ENCODE measurements at places on chromosomes 4 and X.
A peak's percentile ranks its signal among the peaks of the same experiment; 100 is the strongest.

GRCh38 chrX:10617186-10617998 is 3.0 kb downstream of the MID1 start:
- DNase-seq = no peak

GRCh38 chrX:15686818-15687685 is 22.4 kb upstream of the CLTRN start:
- peak; percentile 6 for DNase-seq

GRCh38 chr4:96599752-96600151 is 759.9 kb downstream of the PDHA2 start:
- no peak for DNase-seq

DNA sequence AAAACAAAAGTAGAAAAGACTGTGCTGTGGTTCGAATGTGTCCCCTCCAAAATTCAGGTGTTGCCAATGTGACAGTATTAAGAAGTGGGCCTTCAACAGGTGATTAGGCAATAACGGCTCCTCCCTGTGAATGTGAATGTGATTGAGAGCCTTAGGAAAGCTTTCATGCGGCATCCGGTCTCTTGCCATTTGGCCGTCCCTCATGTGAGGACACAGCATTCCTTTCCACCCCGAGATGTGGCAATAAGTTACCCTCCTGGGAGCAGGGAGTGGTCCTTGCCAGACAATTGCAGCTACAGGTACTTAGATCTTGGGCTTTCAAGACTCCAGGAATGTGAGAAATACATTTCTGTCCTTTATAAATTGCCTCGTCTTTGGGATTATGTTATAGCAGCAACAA is 129.3 kb downstream of the CPEB2 start:
- DNase-seq = no peak

DNA sequence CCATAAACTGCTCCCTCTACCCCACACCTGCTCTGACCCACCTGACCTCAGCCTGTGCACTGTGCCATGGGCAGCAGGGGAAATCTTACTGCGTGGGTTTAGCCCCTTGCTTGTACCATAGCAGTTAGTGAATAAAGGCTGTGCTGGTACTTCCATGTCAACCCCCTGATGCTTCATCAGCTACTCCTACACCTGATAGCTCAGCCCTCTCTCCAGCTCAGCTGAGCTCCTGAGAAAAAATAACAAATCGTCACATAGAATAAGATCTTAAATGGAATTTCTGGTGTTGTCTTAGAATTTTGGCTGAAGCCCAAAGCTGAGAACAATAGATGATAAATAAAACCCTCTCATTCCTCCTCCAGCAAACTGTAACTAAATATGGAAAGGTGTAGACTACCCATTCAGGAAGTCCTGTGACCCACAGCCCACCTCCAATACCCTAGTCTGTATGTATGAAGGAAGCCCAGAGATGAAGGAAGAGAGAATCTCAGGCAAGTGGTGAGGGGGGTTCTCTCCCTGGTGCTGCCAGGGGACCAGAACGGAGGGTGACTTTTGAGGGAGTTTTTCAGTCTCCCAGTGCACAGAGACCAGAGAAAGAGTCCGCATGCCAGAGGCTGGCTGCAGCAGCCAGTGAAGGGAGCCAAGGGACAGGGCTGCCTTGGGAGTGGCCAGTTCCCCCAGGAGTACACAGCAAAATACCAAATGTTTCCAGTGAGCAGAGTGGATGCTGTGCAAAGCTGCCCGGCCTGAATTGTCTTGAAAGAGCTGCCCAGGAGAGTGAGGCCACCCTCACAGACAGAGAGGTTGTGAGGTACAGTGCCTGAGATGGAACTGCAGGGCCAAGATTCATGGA is 227.3 kb downstream of the QDPR start:
- no peak for DNase-seq

DNA sequence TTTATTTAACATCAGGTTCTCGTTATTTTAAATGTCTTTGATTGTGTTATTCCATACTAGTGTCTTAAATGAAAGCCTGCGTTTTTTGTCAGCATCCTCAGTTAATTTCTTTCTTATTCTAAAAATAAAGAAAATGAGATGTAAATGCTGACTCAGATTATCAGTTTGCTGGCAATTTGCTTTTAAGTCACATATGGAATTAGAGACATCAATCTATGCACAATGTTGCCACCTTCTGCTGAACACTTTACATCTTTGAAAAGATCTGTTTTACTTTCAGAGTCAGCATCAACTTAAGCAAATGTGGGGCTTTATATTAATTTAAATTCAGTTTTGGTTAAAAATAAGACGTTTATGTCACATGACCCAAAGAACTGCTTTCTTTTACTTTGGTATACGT is 99.2 kb downstream of the ADGRL3 start:
- no peak for DNase-seq

- no peak for DNase-seq
Measured at GRCh38 chrX:115709039-115709438, 148.1 kb downstream of the PLS3 start.

DNA sequence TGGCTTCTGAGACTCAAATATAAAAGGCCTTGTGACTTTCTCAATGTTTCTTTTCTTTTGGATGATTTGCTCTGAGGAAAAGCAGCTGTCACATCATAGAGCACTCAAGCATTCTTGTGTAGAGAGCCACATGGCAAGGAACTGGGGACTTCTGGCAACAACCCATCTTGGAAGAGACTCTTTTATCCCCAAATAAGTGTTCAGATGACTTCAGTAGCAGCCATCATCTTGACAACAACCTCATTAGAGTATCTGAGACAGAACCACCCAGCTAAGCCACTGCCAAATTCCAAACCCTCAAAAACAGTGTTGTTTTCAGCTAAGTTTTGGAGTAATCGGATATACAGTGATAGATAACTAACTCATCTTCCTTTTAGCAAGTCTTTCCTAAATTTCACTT is 1431.7 kb upstream of the IGFBP7 start:
- no peak for DNase-seq

- DNase-seq = no peak
Measured at GRCh38 chr4:7104366-7105031, 36.6 kb upstream of the GRPEL1 start.

GRCh38 chrX:150348365-150348764 is 14.8 kb upstream of the MAMLD1 start:
- DNase-seq = no peak

DNA sequence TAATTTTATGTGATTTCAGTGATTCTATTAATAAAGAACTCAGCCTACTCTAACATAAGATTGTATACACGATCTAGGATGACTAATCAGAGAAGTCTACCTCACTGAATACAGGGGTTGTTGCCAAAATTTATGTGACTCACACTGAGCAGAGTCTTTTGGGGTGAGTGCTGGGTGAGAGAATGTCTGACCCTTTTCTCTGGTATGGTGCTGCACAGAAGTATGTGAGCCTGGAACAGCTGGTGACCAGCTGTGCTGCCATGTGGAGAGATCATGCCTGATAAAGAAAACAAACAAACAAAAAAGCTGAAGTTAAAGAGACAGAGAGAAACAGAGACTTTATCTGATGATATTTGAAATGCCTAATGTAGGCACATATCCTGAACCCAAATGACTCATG is 618.1 kb upstream of the GRIA3 start:
- no peak for DNase-seq

DNA sequence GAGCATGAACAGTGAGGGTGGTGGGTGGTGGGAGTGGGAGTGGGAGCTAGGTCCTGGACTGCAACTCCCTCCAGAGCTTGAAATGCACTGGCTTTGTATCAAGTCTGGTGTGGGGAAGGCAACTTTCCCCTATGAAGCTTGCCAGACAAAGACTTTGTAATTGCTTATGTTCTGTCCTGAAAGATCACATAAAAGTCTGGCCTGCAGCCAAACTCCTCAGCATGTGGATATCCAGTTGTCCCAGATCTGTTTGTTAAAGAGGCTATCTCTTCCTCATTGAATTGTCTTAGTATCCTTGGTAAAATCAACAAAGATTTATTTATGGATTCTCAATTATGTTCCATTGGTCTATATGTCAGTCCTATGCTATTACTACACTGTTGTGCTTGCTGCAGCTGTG is 607.9 kb downstream of the GLUD2 start:
- no peak for DNase-seq

GRCh38 chrX:151985531-151985930 is 11.1 kb upstream of the GABRE start:
- DNase-seq = no peak

DNA sequence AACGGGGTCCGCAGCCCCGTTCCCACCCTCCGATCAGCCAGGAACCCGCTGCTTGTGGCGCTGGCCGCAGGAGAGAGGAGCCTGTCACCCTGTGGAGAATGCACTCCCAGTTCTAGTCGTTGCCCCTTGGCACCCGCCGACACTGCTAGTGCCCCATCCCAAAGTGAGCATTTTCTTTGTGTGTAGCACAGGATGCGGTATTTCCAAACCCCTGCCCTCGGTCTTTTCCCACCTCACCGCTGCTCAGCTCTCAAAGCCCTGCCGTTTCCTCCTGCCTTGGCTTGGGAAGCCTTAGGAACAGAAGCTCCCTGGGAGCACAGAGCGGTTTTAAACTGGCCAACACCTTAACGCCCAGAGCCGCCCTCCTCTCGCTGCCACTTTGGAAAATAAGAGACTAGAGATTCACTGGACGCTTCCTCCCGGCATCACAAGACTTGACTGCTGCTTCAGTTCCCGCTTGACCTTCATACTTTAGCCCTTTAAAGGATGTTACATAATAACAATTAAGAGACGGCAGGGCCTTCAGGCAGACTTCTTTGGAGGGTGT is 772 bp downstream of the CYP4V2 start:
- peak; percentile 4 for DNase-seq

GRCh38 chrX:120739300-120739699 is 109.4 kb upstream of the C1GALT1C1 start:
- no peak for DNase-seq

- no peak for DNase-seq
Measured at GRCh38 chr4:109708990-109709389, 5.7 kb upstream of the CASP6 start.

- DNase-seq = no peak
Measured at GRCh38 chr4:133402616-133403015, 253.5 kb downstream of the PCDH10 start.

DNA sequence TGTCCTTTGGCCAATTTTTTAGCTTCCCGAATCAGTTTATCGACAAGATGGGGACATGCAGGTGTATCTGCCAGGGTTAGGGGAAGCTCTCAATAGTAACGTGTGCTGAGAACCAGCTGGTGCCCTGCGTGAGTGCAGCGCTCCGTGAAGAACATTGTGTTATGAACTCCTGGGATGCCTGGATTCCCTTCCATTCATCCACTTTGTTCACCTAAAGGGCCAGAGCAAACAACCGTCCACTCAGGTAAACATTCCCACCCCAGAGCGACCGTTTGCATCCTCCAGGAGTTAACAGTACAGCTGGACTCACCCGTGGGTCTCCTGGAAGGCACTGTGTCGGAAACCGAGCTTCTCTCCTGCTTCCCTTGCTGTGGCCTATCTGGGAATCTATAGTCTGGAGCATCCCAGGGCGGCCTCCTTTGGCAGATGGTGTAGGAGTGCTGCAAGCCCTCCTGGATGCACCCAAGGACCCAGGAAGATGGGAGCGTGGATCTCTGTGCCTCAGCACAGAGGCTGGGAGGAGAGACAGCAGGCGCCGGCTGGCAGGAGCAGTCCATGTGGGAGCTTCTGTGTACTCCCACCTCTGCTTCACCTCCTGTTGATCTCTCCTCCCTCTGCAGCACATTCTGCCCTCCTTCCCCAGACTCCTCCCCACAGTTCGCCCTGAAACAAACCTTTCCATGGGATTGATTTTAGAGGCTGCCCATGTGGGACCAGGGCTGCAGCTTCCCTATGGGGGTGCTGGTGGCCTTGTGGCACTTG is 62.7 kb downstream of the SHROOM2 start:
- no peak for DNase-seq

- DNase-seq = no peak
Measured at GRCh38 chr4:11768251-11768972, 339.7 kb upstream of the HS3ST1 start.

- DNase-seq = no peak
Measured at GRCh38 chrX:97334850-97335249, 451.1 kb downstream of the RPA4 start.

- no peak for DNase-seq
Measured at GRCh38 chrX:110852180-110852579, 56.6 kb upstream of the CHRDL1 start.

DNA sequence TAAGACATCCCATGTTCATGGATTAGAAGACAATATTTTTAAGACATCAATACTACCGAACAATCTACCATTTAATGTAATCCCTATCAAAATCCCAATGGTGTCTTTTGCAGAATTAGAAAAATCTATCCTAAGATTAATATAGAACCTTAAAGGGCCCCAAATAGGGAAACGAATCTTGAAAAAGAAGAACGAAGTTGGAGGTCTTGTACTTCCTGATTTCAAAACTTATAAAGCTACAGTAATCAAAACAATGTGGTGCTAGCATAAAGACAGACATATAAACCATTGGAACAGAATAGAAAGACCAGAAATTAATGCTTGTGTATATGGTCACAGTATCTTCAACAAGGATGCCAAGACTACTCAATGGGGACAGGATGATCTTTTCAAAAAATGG is 42.0 kb downstream of the CENPE start:
- DNase-seq = no peak

DNA sequence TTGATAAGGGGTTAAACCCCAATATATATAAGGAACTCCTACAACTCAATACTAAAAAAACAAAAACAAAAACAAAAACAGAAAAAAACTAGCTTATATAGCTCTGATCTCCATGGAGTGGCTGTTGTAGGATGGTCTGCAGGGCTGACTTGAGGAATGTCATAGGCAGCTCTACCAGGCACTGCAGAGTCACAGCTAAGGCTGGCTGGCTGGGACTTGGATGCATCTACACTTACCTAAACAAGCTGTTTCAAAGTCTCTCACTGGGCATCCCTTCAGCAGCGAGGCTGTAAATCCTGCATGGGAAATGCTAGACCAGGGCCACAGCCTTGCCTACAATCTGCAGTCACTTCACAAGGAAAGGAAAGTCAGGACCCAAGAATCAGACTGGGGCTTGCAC is 61.3 kb downstream of the HOPX start:
- no peak for DNase-seq

DNA sequence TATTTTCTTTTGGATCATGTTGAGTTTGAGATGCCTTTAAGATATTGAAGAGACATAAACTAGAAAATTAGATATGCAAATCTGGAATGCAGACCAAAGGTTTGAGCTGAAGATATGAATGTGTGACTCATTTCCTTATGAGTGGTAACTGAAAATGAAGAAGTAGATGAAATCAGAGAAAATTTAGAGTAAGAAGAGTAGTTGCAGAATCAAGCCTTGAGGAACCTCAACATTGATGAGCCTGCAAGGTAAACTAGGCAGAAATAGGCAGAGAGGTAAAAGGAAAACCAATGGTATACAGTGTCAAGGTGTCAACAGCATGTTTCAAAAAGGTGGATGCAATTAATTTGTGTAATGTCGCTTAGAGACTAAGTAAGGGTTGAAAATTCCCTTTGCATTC is 142.8 kb downstream of the MOSPD2 start:
- DNase-seq = no peak

DNA sequence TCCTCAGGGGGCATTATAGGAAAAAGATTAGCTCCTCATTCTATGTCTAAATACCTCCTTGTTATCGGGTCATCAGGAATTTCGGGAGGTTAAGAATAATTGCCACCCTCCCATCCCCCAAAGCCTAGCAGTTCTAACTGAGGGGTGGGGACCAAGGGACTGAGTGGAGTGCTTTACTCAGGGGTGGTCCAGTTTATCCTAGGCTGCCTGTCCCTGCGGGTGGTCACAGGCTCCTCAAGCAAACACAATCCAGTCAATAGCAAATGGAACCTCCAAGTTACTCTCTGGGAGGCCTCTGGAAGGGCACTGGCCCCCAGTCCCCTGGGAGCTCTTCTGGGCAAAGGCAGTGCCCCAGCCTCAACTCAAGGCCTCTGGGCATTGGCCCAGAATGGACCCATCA is 6.7 kb downstream of the ELF4 start:
- DNase-seq = no peak

- no peak for DNase-seq
Measured at GRCh38 chr4:89703829-89704590, 133.0 kb downstream of the SNCA start.
